ENCODE measurements at places on chromosomes 3 and 15. TPM values are rescaled to one million over a fixed set of nuclear protein-coding genes. Genes with fewer than 3 reads are reported as not detected.

The POLQ gene
- polyA plus RNA-seq, result 0.03 TPM

GRCh38 chr15:101707983-101708382, 16.3 kb downstream of the TARS3 start:
- no peak for DNase-seq

DNA sequence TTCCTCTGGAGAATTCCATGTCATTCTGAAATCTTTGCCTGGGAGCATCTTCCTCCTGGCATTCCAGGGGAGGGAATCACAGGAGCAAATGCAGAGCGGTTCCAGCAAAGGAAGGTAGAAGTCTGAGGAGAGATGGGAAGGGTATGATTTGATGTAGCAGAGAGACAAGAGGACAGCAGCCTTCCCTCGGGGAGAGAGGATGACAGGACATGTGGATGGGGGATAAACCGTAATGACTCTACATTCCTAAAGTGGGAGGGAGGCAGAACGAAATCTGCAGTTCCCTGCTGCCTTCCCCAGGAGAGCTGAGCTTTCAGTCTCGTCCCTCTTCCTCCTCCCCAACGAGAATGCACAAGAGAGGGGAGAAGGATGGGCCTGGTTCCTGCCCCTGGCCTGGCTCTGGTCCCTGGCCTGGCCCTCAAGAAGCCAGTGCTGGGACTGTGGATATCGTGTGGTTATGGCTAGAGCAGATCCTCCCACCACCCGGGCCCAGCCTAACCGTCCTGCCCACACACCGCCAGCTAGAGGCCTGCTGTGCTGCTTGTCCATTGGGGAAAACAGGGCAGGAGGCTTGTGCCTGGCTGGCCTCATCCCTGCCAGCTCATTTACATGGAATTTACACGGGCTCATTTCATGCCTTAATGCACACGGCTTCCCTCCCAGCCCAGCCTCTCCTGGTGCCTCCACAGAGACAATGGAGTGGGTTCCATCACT, 26.6 kb downstream of the SEMA7A start:
- no peak for DNase-seq

GRCh38 chr3:100777271-100777670, 68.0 kb downstream of the TFG start:
- DNase-seq, result no peak

- DNase-seq, result no peak
Observed at GRCh38 chr3:172305552-172305951, 142.7 kb downstream of the GHSR start.

GRCh38 chr3:32307591-32307990, 69.1 kb downstream of the CMTM8 start:
- no peak for DNase-seq

DNA sequence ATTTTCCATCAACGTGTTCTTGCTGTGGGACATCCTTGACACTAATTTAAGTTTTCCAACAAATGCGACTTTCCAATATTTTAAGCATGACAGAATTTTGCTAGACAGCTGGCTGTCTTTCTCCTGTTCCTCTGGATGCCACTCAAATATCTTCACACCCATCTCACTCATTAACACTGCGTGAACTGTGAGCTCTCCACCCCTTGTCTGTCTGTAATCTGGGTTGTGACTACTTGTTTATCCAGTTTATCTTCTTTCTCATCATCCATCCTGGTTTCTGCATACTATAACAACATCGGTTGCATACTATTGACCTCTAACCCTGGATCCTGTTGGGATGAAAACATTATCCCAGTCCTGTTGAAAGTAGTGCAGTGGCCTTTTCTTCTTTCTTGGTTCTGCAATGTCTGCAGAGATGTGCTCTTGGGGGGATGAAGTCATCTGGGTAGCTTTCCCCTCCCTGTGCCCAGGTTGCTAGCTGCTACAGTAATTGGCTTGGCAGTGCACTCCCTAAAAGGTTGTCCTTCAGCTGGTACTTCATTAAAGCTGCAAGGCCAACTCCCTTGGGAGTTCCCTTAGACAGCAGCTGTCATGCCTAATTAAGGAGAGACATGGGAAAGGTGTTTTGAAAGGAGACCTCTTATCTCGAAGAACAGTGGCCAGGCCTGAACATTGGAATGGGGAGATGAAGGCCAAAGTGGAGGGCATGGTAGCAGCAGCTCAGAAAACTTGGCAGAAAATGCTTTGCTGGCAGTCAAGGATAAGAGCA, 24.7 kb downstream of the KAT2B start:
- no peak for DNase-seq

Data from CD14-positive monocyte (primary cell).